Vagina (tissue), 2 donors: ENCODE measurements at places on chromosomes 7 and 10. TPM values are rescaled to one million over a fixed set of nuclear protein-coding genes. Genes with fewer than 3 reads are reported as not detected.

AKR1C4 gene
- not detected for total RNA-seq

FKBP9 gene
- total RNA-seq, result 113 TPM

SH2B2 gene
- total RNA-seq, result 8.8 TPM

CFTR gene
- not detected for total RNA-seq

KCP gene
- total RNA-seq, result 1.2 TPM

MMD2 gene
- total RNA-seq, result not detected

CFAP46 gene
- not detected for total RNA-seq

AKR1D1 gene
- not detected for total RNA-seq

OR6B1 gene
- not detected for total RNA-seq

CHST3 gene
- 26.0 TPM for total RNA-seq

ANKRD1 gene
- not detected for total RNA-seq

HOXA1 gene
- 0.74 TPM for total RNA-seq

CYP3A7 gene
- total RNA-seq, result not detected

LMBR1 gene
- 45.7 TPM for total RNA-seq

UNC5B gene
- total RNA-seq, result 24.3 TPM

ASB15 gene
- not detected for total RNA-seq

ADAP1 gene
- total RNA-seq, result 4.2 TPM

ANKRD61 gene
- not detected for total RNA-seq

NANOS1 gene
- total RNA-seq, result not detected

NSUN6 gene
- 11.5 TPM for total RNA-seq

ADRA2A gene
- 14.2 TPM for total RNA-seq

NUTM2D gene
- total RNA-seq, result 3.7 TPM

SEMA3A gene
- total RNA-seq, result 3.4 TPM

PRSS37 gene
- not detected for total RNA-seq

MYOF gene
- total RNA-seq, result 107 TPM

SLC39A12 gene
- total RNA-seq, result not detected

CDC14C gene
- not detected for total RNA-seq

ENTPD1 gene
- total RNA-seq, result 17.7 TPM

PGAM2 gene
- not detected for total RNA-seq

ADAM8 gene
- total RNA-seq, result 11.0 TPM

LRRTM3 gene
- 0.25 TPM for total RNA-seq

NUTM2A gene
- total RNA-seq, result 0.98 TPM

LRRC18 gene
- not detected for total RNA-seq

MORN4 gene
- total RNA-seq, result 1.7 TPM

PNLIPRP1 gene
- not detected for total RNA-seq

TMEM225B gene
- 1.2 TPM for total RNA-seq

PON1 gene
- not detected for total RNA-seq

DPYSL4 gene
- 0.49 TPM for total RNA-seq

CTAGE8 gene
- total RNA-seq, result 0.98 TPM

CRHR2 gene
- total RNA-seq, result not detected

OPN4 gene
- total RNA-seq, result not detected

AASS gene
- total RNA-seq, result 34.4 TPM

LRRC4 gene
- 6.1 TPM for total RNA-seq

IFIT2 gene
- 2.9 TPM for total RNA-seq

ACSL5 gene
- 8.3 TPM for total RNA-seq

PPP1R3C gene
- 26.3 TPM for total RNA-seq

TMEM176A gene
- total RNA-seq, result 43.7 TPM

RNF133 gene
- 0.98 TPM for total RNA-seq

GRM3 gene
- total RNA-seq, result not detected

AGBL3 gene
- 4.9 TPM for total RNA-seq

GGCT gene
- total RNA-seq, result 21.6 TPM

FAM24B gene
- not detected for total RNA-seq

FAM237B gene
- total RNA-seq, result not detected

CPA5 gene
- not detected for total RNA-seq

NCF1 gene
- total RNA-seq, result not detected

SGCE gene
- total RNA-seq, result 84.0 TPM

NCOA4 gene
- 110 TPM for total RNA-seq

TEX36 gene
- not detected for total RNA-seq

TMEM270 gene
- total RNA-seq, result not detected
